ENCODE measurements at places on chromosomes 3 and 15.
A peak's percentile ranks its signal among the peaks of the same experiment; 100 is the strongest.

DNA sequence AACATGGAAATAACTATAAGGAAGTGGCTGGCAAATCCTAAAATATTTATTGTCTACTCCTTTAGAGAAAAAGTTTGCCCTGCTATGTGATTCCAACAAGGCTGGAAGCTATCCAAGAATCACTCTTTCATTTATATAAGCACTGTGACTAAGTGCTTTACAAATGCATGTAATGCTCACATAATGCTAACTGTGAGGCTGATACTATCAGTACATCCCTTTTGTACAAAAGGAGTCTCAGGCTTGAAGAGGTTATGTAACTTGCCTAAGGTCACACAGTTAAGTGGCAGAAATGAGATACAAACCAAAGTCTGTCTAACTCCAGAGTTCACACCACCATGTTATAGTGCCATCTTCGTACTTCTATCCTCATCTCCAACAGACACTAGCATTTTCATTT lies 17.0 kb downstream of the TOPBP1 start:
- no peak for DNase-seq

- no peak for DNase-seq
Observed at GRCh38 chr3:38022301-38022700, 7.1 kb downstream of the PLCD1 start.

DNA sequence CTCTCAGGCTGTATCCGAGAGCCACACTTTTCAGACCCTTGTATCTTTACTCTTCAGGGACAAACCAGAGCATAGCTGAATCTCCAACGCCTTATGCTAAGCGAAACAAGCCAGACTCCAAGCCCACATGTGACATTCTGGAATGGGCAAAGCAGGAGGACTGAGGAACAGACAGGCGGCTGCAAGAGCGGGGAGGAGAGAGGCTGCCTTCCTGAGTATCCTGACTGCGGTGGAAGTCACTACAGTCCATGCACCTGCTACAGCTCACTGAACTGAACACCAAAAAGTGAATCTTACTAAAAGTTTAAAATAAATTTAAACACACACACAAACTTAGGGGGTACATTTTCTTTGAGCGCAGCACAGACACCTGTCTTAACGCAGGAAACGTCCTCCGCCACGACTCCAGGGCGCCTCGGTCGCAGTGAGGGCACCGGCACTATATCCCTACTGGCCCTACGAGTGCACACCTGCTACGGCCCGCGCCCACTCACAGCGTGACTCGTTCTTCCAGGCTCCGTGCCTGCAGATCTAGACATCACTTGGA lies 1.4 kb downstream of the CYFIP1 start:
- DNase-seq = peak; percentile 37

DNA sequence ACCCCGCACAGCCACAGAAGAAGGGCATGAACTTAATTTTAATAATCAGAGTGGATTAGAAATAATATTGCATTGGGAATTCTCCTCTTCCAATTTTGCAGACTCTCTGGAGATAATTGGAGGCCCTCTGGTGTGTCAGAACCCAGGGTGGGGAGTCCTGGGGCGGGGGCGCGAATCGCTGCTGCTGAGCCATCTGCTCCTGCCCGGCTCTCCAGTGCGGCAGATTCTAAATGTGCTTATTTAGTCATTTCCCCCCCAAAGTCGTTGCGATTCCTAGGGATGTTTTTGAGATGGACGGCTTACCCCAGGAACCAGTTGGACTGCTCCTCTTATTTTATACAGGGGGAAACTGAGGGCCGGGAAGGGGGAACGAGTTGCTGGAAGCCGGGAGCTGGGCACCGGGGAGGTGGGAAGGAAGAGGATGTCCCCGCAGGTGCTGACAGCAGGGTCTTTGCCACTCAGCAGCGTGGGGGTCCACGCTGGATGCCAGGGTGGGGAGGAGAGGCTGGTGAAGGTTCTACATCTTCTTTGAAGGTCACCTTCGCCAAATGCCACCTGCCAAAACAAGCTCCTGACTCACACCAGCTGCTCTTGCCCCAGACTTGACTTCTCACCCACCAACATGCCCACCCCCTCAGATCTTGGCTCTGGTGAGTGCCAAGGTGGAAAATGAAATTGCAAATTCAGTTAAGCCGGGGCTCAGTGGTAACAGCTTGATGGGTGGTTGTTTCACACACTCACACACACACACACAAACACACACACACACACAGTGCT lies 91.3 kb upstream of the PRR23E start:
- DNase-seq = no peak

- no peak for DNase-seq
Observed at GRCh38 chr3:8352475-8352874, 149.1 kb upstream of the LMCD1 start.

- no peak for DNase-seq
Observed at GRCh38 chr3:85270488-85270887, 311.7 kb downstream of the CADM2 start.

DNA sequence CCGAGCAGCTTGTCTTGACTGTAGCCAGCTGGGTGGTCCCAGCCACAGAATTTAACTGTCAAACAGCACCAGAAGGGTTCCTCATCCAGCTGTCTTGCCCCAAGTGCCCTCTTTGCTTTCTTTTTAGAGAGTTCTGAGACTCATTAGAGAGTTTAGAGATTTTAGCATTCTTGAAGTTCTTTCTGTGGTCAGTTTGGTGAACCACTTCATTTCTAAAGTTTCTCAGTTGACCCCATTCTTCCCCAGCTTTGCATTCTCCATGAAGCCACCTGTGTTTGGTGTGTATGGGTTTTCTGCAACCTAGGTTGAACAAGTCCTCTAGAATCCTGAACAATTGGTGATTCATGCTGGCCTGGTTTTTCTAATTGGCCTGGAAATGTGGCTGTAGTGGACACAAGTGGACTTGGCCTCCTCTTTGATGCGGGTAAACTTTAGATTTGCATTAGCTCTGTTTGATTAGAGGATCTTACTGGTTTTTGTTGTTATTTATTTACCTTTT lies 33.7 kb downstream of the FLNB start:
- no peak for DNase-seq

- no peak for DNase-seq
Observed at GRCh38 chr15:74847432-74847831, 4.5 kb upstream of the ULK3 start.

GRCh38 chr3:79175870-79176269 lies 591.9 kb downstream of the ROBO1 start:
- no peak for DNase-seq

DNA sequence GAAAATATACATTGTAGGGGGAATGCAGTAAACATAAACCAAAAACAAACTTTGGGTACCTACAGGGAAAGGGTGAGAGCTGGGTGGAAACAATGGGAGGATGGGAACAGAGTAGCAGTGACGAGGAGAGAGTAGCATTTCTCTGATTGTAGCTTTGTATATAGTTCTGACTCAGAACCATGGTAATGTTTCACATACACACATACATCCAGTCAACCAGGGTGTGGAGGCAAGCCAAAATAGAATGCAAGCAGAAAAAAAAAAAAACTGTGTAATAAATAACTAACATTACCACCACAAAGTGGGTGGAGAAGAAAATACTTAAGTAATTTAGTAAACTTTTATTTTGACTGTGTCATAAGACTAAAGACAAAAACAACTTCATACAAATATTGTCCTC lies 27.2 kb downstream of the BCL2A1 start:
- DNase-seq = no peak

DNA sequence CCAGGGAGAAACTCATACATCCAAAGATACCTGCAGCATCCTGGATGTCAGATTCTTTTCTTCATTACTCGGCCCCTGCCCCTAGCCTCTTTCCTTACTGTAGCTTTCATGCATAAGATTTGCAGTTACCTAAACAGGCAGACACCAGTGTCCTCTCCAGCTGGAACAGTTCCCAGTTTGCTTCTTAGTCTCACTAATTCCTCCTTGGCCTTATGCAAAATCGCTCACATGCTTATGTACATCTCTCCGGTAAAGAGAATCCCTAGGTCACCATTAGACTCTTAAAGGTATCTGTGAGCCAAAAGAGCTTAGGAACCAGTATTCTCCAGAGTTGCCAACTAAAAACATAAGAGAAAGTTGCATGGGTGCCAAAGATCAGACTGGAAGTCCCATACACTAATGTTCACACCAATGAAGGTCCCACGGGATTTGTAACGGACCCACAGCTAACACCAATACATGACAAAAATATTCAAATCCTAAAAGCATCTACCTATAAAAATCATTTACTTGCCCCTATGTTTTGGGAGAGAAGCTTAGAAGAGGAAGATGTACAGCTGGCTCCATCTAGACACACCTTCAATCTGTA lies 66.6 kb downstream of the CBLB start:
- DNase-seq = no peak

DNA sequence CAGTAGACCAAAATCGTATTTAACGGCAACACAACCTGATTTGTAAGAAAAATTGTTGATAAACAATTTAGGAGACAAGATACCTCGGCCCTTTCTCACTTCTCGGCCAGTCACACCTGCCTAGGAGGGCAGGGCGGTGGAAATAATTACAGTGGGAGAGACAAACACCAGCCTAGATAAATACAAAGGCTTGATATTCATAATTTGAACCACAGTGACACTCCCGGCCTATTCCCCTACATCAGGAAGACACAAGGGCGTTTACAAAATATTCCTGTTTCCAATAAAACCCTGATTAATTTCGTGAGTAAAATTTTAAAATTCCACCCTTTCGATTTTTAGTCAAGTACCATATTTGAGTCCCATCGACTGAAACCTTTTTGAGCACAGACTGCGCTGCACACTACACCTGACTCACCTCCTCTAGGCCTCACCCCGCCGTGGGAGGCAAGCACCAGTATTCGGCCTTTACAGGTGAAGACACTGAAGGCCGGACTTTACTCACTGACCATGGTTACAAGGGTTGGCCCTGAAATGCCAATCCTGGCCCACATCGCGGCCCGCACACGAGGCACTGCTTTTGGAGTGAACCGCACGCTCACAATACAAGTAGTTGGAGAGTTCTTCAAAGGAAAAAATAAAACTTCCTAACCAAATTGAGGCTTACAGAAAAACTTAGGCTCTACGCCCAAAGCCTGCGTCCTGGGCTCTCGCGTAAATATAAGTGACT lies 794 bp downstream of the ARPP19 start:
- DNase-seq = no peak

GRCh38 chr3:107592073-107592472 lies 69.3 kb downstream of the BBX start:
- no peak for DNase-seq

GRCh38 chr3:138135146-138135832 lies 3.1 kb upstream of the A4GNT start:
- DNase-seq = no peak

DNA sequence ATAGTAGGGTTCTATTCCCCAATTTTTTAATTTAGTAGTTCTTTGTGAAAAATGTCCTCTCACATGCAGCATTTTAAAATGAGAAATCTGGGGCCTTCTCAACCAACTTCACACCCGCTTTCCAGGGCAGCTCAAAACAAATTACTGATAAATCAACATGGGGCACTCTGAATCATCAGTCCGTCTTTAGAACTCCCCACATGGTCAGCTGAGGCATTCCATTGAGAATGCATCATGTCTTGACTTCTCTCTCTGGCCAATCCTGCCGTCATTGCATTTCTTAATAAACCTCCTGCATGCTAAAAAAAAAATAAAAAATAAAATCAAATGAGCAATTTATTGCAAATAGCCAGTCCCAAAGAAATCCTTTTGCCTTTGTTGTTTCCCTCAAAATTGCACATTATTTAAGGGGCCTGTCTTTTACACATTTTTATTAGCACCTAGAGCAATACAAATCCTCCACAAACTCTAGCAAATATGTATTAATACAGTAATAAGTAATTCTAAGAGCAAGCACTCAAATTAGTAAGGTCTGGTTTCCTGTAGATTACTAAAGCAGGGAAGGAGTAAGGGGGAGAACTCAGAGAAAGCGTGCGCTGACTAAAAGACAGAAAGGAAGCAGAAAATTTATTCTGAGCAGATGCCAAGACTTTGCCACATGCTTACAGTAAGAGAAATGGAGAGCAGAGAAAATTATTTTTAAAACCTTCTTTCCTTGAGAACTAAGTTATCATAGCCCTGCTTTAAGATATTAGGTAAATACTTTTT lies 175.7 kb downstream of the TNIK start:
- DNase-seq = peak; percentile 72

DNA sequence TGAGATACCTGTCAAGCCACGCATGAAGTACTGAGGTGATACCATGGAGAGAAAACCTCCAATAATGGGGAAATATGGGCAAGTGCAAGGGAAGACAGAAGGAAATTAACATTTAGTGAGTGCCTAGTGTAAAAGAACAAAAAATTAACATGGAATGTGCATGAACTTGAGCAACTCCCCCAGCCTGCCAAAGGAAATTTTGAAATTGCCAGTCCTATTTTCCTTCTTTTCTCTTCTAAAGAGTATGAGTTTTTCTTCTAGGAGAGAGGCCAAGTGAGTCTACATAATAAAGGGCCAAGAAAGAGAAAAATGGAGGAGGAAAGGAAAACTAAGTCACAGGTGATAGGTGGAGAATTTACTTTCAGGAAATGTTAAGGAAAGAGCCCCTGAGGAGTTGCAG lies 602.4 kb upstream of the MDFIC2 start:
- no peak for DNase-seq

DNA sequence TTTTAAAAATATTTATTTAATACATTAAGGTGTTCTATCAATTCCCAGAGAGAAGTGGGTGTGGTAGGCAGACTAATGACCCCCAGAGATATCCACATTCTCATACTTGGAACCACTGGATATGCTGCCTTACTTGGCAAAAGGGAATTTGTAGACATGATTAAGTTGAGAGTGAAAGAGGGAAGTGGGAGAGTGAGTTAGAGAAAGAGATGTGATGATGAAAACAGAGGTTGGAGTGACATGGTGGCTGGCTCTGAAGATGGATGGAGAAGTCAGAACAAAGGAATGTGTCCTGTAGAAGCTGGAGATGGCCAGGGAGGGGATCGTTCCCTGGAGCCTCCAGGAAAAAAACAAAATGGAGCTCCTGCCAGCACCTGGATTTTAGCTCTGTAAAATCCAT lies 32.0 kb downstream of the TNFAIP8L3 start:
- no peak for DNase-seq

GRCh38 chr15:78405336-78405924 lies 32.6 kb upstream of the IREB2 start:
- no peak for DNase-seq

DNA sequence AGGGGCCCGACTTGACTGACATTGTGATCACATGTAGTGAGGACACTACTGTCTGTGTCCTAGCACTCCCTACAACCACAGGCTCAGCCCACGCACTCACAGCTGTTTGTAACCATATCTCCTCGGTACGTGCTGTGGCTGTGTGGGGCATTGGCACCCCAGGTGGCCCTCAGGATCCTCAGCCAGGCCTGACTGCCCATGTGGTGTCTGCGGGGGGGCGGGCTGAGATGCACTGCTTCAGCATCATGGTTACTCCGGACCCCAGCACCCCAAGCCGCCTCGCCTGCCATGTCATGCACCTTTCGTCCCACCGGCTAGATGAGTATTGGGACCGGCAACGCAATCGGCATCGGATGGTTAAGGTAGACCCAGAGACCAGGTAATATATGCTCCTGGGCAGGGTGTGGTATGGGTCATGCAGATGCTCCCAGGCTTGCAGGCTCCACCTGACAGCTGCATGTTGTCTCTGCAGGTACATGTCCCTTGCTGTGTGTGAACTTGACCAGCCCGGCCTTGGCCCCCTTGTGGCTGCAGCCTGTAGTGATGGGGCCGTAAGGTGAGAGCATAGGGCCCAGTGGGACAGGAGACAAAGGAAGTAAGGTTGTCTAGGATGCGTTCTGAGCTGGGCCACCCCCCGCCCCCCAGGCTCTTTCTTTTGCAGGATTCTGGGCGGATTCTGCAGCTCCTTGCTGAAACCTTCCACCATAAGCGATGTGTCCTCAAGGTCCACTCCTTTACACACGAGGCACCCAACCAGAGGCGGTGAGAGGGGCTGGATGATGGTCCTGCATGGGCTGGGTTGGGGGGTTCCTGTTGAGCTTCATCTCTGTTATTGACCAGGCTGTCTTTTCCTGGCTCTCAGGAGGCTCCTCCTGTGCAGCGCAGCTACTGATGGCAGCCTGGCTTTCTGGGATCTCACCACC lies 4.4 kb downstream of the DALRD3 start:
- DNase-seq = no peak
